Activated CD8-positive, alpha-beta T cell treated with anti-CD3 and anti-CD28 coated beads for 36 hours (primary cell): ENCODE measurements at places on chromosomes 16 and 17. TPM values are rescaled to one million over a fixed set of nuclear protein-coding genes. Genes with fewer than 3 reads are reported as not detected.

GRCh38 chr16:27369806-27370205, 32.2 kb upstream of the IL21R start:
- no peak for DNase-seq

GRCh38 chr17:28881533-28882056, 15.9 kb downstream of the FLOT2 start:
- no peak for DNase-seq

- DNase-seq, result no peak
These were observed 179.4 kb downstream of the VPS53 start for GRCh38 chr17:535198-535597.

- no peak for DNase-seq
These were observed 13.5 kb downstream of the CRYM start for GRCh38 chr16:21264571-21265036.

DNA sequence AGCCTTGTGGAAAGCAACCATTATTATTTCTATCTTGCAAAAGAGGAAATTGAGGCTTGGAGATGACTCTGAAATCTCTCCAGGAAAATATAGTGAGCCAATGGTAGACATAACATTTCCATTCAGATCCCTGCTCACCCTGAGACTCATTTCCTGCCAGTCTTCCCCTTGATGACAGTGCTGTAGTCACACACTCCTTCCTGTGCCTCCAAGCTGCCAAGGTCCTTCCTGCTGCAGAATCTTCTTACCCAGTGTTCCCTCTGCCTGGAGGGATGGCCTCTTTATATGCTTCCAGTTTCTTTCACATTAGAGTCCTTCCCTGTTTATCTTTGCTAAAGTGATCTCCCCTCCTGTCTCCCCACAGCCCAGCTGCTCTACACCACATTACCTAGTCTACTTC, 648.1 kb downstream of the TOX3 start:
- no peak for DNase-seq

The PDIA2 gene
- total RNA-seq, result not detected
